ENCODE measurements at places on chromosomes 5 and 9.

DNA sequence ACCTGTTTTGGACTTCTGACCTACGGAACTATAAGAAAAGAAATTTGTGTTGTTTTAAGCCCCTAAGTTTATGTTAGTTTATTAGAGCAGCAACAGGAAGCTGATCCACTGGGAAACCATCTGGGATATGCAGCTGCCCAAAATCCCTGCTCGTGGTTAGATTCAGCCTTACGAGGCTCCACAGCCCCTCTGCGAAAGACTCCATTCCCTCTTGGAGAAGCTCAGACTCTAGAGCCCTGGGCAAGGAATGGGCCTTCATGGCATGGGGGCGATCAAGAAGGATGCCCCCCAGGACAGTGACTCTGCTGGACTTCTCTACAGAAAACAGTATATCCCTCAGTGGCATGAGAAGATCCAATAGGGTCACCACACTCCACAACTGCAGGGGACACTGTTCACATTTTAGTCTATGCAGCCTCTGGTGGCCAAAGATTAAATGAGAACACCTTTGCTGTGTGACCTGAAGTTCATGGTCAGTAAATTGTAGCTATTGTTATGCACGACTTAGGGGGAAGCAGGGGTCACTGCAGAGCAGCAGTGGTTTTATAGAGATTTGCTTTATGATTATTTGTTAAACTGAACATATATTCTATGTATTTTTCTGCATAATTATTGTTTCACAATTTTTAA, 21.1 kb downstream of the IRF1 start:
- H3K27me3 ChIP-seq, result no peaks in the 10 kb centered on the region
- no peak for DNase-seq

DNA sequence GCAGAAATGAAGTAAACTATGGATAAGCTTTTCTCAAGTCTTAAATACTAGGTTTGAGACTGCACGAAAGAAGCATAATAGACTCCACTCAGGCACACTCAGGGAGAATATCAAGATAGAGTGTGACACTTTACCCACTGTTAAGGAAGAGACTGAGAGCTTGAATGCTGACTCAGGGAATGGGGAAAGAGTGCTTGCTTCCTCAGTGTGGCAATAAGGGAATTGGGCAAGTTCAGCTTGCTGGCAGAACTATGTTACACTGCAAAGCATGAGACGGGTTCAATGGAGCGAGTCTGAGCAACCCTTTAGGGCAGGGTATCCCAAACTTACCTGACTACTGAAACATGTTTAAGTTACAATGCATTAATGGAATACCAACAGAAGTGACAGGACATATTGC, 237.7 kb upstream of the MEF2C start:
- H3K4me3 ChIP-seq, result no peak overlapping the region
- no peak overlapping the region for H3K27ac ChIP-seq
- H3K36me3 ChIP-seq, result no peaks in the 10 kb centered on the region

DNA sequence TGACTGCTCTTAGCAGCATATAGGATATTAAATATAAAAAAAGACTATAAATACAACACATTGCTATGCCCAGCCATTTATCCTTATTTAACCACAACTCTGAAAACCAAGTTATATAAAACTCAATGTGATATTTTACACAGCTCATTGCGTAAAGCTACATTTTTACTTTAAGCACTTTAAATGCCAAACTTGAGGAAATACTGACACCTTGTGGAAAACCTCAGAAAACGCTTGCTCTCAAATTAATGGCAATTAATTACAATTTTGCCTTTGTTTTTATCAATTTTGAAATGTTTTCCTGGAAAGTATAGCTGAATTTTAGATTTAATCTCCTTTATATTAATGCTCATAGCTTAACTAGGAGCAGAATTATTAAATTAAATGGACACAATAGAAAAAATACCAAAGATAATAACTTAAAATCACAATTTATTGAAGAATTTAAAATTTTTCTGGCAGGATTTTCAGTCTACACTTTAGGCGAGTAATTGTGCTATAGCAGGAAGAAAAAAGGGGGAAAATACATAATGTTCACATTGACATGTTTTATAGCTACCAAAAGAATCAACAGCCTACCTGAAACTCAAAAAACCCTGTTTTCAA, 25.2 kb upstream of the PLAC8L1 start:
- peaks cover 42% of the 10 kb centered on the region for H3K36me3 ChIP-seq
- DNase-seq, result no peak
- no peak overlapping the region for H3K4me3 ChIP-seq
- H3K27ac ChIP-seq, result no peak overlapping the region
- H3K4me1 ChIP-seq, result no peaks in the 10 kb centered on the region

- H3K4me1 ChIP-seq, result peaks cover 52% of the 10 kb centered on the region
- peaks cover 3% of the 10 kb centered on the region for H3K36me3 ChIP-seq
- no peak overlapping the region for H3K27ac ChIP-seq
- H3K27me3 ChIP-seq, result peaks cover 9% of the 10 kb centered on the region
Measured at GRCh38 chr9:76658510-76659231, 105.6 kb upstream of the PCA3 start.

DNA sequence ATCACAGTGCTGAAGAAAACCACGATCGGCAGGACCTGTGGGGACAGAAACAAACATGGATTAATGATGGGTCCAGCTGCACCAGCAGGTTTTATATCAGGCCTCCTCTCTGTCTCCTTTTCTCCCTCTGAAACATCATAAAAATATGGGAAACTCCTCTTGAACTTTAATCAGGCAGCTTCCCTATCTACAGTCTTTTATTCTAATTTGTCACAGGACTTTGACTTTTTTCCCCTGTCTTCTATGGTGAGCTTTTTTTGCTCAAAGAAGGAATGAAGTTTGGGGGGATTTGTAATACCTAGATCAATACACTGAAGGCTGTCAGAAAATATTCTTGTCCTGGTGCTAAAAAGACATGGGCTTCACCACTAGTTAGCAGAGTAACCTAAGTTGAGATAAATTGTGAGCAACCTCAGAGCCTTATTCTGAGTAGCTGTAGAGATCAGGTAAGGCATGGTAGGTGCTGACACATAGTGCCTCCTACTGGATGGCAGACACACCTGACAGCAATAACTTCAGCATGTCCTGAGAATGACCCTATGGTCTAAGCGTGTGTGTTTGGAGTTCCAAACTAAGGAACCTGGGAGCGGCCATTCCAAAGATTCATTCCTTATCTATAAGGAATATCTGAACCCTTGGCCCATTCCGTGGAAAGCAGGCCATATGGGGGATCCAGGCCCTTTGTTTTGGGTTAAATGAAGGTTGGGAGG, 46.2 kb downstream of the SLC28A3 start:
- H3K4me3 ChIP-seq, result no peak overlapping the region
- peak overlapping the region; percentile 98 for H3K27ac ChIP-seq
- DNase-seq, result no peak
- H3K4me1 ChIP-seq, result peaks cover 74% of the 10 kb centered on the region
- peaks cover 3% of the 10 kb centered on the region for H3K36me3 ChIP-seq

- H3K36me3 ChIP-seq, result peaks cover 16% of the 10 kb centered on the region
- no peaks in the 10 kb centered on the region for H3K4me1 ChIP-seq
- no peak for DNase-seq
- H3K4me3 ChIP-seq, result no peak overlapping the region
- H3K27me3 ChIP-seq, result peaks cover 19% of the 10 kb centered on the region
Measured at GRCh38 chr9:88287972-88288371, 100.3 kb upstream of the SPIN1 start.

DNA sequence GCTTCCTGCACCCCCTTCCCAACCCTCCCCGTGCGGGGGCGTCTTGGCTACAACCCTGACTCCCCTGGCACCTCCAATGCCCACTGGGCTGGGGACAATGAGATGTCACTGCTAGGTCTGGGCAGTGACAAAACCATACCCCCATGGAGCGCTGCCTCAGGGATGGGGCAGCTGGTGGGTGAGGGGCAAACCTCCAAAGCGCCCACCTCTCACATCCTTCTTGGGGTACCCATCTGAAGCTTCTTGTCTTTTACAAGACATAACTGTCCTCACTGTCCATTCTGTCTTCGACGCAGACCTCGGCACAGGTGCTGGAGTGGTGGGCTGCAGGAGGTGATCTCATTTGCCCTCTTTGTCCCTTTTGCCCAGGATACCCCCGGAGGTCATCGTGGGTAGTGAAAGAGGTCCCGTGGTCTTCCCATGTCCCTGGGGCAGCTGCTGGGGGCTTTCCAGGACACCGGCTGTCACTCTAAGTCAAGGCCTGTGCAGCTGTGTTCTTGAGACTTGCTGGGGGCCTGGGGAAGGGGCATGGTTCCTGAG, 27.8 kb upstream of the CSF1R start:
- no peak overlapping the region for H3K4me3 ChIP-seq
- H3K36me3 ChIP-seq, result no peaks in the 10 kb centered on the region
- peaks cover 3% of the 10 kb centered on the region for H3K4me1 ChIP-seq
- H3K27me3 ChIP-seq, result peaks cover 9% of the 10 kb centered on the region

- no peak overlapping the region for H3K27ac ChIP-seq
- no peaks in the 10 kb centered on the region for H3K27me3 ChIP-seq
- H3K4me1 ChIP-seq, result no peaks in the 10 kb centered on the region
- H3K36me3 ChIP-seq, result no peaks in the 10 kb centered on the region
Measured at GRCh38 chr9:69895659-69896058, 75.0 kb downstream of the CFAP95 start.

DNA sequence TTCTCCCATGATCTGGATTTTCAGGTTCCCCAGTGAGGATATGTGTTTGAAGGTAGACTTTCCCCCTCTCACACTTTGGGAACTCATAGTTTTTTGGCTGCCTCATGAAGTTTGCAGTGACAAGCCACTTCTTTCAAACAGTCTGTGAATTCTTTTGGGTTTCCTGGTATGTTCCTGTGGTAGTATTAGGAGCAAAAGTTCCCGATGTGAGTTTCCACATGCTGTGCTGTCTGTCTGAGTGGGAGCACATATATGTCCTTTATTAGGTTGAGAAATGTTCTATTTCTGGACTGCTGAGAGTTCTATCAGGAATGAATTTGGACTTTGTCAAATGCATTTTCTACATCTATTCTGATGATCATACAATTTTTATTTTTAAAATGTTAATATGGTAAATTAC, 273.2 kb upstream of the TARS1 start:
- no peak for DNase-seq
- H3K27ac ChIP-seq, result no peak overlapping the region
- H3K4me1 ChIP-seq, result no peaks in the 10 kb centered on the region
- no peaks in the 10 kb centered on the region for H3K36me3 ChIP-seq

DNA sequence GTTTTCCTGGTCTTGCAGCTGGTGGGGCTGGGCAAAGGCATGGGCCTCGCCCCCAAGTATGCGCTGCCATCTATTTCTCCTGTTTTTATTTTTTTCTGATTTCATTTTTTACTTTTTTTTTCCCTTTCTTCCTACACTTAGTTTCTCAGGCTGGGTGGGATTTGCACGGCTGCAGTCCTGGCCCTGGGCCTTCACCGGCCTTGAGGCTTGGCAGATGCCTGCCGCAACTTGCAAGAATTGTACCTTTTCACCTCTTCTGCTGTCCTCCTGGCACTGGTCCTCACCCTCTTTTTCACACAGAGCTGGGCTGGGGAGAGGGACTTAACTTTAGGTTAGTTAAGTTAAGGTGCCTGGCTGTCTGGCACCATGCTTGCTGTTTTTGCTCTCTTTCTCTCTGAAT, 10.3 kb upstream of the IRGM start:
- no peak overlapping the region for H3K27ac ChIP-seq
- H3K27me3 ChIP-seq, result peaks cover 18% of the 10 kb centered on the region
- no peak overlapping the region for H3K4me3 ChIP-seq

GRCh38 chr9:114416290-114416689, 28.5 kb upstream of the AKNA start:
- no peak overlapping the region for H3K4me3 ChIP-seq
- no peaks in the 10 kb centered on the region for H3K36me3 ChIP-seq
- no peak overlapping the region for H3K27ac ChIP-seq
- H3K27me3 ChIP-seq, result no peaks in the 10 kb centered on the region
- peaks cover 14% of the 10 kb centered on the region for H3K4me1 ChIP-seq
- no peak for DNase-seq

- peaks cover 7% of the 10 kb centered on the region for H3K4me1 ChIP-seq
- no peak overlapping the region for H3K27ac ChIP-seq
Measured at GRCh38 chr5:143987751-143988560, 176.0 kb downstream of the HMHB1 start.

GRCh38 chr5:10329820-10330481, 22.2 kb upstream of the CMBL start:
- no peak for DNase-seq
- peaks cover 50% of the 10 kb centered on the region for H3K27me3 ChIP-seq
- H3K27ac ChIP-seq, result no peak overlapping the region
- H3K4me3 ChIP-seq, result no peak overlapping the region
- no peaks in the 10 kb centered on the region for H3K36me3 ChIP-seq

DNA sequence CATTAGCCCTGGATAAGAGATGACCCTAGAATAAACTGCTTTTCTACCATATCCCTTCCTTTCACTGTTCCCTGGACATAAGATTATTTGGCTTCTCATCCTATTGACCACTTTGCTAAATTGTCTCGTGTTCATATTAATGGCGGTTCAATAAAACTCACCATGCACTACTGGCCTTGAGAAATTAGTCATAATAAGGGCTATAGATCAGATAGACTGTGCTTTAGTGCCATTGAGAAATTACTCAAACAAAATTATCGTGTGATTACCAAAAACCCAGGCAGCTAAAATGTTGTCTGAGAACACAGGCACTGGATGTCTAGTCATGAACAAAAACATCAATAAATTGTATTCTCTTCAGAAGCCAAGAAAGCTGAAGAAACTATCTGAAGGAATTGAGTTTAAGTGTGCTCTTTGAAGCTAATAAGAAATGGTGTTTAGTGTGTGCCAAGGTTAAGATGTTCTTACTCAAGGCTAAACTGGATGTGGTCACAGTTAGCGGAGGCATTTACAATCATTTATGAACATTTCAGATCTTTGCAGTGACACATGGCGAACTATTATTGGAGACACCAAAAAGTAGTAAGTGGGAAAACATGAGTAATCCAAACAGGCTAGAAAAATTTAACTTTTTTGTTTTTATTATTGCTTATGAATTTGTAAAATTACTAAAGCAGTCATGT, 460.4 kb upstream of the RORB start:
- peaks cover 3% of the 10 kb centered on the region for H3K36me3 ChIP-seq
- DNase-seq, result peak; percentile 41
- H3K4me3 ChIP-seq, result peak overlapping the region; percentile 13
- H3K27me3 ChIP-seq, result no peaks in the 10 kb centered on the region
- H3K4me1 ChIP-seq, result peaks cover 10% of the 10 kb centered on the region

Measured in activated CD8-positive, alpha-beta T cell treated with anti-CD3 and anti-CD28 coated beads, Interleukin-2, amount 10 ng/mL, durations not matched to agents 7 days and 5 days (primary cell).